ENCODE measurements at places on chromosomes 3 and 15.

- no peak for DNase-seq
Measured at GRCh38 chr3:53545310-53545995, 51.0 kb downstream of the CACNA1D start.

GRCh38 chr3:30913176-30913575 lies 18.7 kb upstream of the GADL1 start:
- DNase-seq = no peak

- no peak for DNase-seq
Measured at GRCh38 chr15:96320703-96321638, 9.5 kb upstream of the NR2F2 start.

- DNase-seq = no peak
Measured at GRCh38 chr15:62027916-62028315, 32.3 kb downstream of the VPS13C start.

GRCh38 chr3:59381282-59381681 lies 331.5 kb upstream of the CFAP20DC start:
- DNase-seq = no peak

DNA sequence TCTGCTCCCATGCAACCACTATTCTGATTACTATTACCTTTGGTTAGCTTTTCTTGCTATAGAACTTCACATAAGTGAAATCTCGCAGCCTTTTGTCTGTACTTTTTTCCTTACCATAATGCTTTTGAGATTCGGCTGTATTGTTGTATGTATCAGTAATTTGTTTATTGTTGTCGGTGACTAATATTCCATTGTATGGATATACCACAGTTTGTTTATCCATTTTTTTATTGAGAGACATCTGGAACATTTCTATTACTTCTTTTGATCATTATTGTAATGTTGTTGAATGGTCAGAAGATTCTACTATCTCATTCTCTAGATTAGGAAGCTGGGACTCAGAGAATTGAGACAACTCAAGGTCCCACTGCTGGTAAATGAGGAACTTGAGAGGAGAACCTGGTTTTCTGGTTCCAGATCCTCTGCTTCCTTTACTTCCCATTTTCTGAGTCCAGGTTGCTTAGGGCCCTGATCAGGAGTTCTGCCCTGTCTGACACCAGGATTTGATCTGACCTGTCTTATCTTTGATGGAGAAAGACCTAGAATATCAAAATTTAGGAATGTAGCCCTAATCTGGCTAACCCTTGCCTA lies 18.2 kb upstream of the SPTSSB start:
- DNase-seq = no peak

DNA sequence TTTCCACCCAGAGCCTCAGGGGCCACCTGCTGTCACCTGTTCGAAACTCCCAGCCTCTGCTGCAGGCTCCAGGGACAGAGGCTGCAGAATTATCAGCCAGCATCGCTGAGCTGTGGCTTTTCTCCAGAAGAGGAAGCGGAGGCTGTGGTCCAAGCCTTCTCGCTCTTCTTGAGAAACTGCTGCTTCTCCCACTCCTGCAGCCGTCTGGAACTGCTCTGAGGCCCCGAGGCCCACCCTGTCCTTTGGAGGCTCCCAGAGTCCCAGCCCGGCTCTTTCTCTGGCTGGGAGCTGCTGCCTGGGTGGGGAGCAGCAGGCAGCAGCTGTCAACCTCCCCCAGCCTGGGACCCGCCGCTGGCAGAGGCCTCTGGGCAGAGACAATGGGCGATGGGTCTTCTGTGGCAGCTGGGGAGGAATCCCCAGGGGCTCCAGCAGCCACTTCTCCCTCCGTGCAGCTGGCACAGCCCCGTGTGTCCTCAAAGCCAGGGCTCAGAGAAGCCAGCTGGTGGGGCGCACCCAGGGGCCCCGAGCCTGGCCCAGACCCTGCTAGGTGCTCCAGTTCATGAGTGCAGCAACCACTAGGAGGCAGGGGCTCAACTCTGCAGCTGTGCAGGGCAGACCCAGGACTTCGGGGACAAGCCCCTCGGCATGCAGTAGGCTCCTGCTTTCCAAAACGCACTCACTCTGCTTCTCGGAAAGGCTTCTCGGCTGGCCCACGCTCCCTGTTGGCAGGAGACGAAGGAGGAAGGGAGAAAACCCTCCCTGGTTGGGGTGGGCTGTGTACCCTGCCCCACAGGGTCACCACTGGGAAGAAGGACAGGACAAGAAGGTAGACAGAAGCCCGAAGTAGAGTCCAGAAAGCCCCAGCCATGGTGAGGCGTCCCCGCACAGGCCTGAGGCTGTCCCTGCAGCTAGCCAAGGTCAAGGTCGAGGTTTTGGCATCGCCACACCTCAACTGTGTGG lies 49.9 kb upstream of the FURIN start:
- no peak for DNase-seq

DNA sequence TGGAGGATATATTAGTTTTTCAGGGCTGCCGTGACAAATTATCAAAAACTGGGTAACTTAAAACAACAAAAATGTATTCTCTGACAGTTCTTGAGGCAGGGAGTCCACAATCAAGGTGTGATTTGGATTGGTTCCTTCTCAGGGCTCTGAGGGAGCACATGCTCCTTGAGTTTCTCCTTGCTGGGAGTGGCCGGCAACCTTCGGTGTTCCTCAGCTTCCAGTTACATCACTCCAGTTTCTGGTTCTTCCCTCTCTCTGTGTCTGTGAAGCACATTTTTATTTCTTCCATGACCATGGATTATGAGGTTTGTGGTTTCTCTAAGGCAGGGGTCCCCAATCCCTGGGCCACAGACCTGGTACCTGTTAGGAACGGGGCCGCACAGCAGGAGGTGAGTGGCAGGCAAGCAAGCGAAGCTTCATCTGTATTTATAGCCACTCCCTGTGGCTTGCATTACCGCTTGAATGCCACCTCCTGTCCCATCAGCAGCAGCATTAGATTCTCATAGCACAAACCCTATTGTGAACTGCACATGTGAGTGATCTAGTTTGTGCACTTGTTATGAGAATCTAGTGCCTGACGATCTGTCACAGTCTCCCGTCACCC lies 24.3 kb downstream of the LRRC28 start:
- DNase-seq = no peak

DNA sequence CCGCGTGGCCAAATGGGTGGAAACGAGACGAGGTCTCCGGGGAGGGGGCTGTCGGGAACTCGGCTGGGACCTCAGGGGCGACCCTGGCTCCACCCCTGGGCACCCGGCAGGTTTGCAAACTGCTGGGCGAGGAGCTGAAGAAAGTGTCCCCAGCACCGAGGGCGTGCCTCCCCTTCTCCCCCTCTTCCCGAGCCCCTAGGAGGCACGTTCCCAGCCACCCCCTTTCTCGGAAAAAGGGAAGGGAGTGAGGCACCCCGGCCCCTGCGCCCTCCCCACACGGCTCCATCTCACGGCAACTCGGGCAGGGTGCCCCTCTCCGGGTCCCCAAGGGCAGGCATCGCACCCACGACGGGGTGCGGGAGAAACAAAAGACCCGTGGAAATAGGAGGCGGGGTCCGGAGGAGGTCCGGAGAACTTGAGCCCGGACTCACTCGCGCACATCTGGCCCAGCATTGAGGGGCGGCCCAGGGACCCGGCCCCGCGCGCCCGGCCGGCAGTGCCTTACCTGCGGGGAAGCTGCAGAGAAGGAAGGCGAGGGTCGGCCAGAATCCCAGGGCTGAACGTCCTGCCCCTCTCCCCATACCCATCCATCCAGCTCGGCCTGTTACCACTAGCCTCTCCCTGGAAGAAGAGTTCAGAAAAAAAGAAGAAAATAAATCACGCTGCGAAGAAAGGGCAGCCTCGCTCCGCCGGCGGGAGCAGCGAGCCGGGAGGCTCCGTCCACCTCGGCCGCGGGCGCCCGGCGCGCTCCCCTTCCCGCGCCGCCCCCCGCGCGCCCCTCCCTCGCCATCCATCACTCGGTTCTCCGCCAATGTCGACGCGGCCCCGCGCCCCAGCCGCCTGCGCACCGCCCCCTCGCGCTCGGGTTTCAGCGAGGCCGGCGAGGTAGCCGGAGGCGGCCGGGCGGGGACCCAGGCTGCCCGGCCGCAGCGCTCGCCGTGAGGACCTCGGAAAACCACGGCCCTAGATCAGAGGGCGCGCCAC lies 16.3 kb downstream of the RGMA start:
- peak; percentile 61 for DNase-seq

DNA sequence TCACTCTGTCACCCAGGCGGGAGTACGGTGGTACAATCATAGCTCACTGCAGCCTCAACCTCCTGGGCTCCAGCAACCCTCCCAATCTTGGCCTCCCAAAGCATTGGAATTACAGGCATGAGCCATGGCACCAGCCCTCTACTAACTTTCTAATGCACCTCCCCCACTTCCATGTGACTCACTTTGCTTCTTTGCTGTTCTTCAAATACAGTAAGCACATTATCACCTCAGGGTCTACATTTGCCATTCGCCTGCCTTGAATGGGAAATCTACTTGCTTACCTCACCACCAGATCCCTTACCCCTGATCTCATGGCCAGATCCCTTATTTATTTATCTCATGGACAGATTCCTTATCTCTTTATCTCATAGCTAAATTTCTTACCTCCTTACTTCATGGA lies 235.3 kb downstream of the KCNMB2 start:
- DNase-seq = no peak

- no peak for DNase-seq
Measured at GRCh38 chr3:45387171-45387570, 1.2 kb upstream of the LARS2 start.

DNA sequence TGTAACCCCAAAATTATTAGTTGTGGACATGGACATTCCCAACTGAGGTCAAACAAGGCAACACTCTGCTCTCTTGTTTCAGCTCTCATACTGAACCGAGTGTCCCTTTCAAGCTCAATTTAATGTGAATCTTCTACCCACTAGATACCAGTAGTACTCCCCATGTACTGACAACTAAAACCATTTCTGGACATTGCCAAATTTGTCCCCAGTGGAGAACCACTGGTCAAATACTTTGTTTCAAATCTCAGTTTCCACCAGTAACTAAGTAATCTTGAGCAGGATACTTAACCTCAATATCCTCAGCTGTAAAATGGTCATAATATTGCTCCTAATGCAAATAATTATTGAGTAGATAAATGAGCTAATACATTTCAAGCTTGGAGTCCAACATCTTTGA lies 566.0 kb downstream of the ZIC1 start:
- no peak for DNase-seq

DNA sequence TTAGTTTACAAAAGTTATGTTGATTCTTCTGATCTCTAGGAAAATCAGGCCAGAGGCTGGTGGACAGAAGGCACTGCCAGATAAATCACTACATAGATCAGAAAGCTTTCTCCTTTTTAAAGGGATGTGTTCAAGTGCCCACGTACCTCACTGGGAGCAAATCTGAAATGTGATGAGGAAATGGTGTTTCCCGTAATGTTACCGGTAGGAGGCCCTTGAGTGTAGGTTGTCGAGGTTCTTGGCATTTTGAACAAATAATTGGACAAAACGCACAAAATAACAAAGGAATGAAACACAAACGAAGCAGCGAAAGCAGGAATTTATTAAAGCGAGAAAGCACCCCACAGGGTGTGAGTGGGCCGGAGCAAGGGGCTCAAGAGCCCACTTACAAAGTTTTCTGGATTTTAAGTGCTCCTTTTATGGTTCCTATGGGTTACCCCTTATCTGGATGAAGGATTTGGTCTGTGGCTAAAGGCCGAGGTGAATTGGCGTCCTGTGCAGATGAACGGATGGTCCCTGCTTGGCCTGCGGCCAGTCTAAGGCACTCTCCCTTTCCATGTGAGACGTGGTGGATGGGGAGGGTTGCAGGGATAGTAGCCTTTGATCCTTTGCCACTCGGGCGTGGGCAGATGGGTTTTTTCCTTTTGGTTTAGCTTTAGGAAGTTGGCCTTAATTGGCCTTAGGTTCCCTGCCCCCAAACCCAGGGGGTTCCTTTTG lies 1.0 kb downstream of the SNX1 start:
- no peak for DNase-seq

DNA sequence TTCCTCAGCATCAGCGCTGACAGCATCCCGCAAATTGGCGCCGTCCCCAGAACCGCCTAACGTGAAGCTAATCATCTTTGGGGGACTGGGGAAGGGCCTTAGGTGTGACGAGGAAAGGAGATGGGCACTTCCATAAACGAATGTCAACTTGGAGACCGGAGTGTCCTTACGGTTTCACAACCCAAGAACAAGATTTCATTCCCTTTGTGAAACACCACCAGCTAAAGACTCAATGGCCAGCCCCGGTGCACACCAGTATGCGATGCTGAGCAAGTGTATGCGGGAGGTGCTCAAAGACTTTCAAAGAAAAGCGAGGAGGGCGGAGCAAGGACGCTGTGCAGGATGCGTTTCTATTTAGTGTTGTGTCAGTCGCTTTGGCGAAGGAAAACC lies 759 bp upstream of the TTBK2 start:
- DNase-seq = peak; percentile 41

DNA sequence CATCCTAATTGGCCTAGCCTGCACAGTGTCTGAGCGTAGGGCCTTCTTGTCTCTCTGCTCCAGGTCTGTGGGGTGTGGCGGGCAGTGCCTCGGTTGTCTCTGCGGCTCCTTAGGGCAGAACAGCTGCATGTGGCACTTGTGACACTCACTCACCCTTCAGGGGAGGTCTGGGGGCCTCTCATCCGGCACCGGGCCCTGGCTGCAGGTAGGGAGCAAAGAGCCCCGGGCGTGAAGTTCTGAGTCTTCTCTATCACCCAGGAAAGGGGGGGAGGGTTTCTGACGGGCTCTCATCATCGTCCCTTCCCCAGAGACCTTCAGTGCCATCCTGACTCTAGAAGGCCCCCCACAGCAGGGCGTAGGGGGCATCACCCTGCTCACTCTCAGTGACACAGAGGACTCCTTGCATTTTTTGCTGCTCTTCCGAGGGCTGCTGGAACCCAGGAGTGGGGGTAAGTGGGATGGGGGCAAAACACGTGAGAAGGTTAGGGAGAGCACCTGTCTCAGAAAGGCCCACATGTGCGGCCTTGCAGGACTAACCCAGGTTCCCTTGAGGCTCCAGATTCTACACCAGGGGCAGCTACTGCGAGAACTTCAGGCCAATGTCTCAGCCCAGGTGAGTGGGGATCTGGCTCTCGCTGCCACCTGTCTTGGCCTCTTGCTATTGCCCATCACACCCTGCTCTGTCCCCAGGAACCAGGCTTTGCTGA lies 2.6 kb downstream of the CHRD start:
- no peak for DNase-seq

GRCh38 chr15:69734699-69735098 lies 282.1 kb downstream of the RPLP1 start:
- no peak for DNase-seq

DNA sequence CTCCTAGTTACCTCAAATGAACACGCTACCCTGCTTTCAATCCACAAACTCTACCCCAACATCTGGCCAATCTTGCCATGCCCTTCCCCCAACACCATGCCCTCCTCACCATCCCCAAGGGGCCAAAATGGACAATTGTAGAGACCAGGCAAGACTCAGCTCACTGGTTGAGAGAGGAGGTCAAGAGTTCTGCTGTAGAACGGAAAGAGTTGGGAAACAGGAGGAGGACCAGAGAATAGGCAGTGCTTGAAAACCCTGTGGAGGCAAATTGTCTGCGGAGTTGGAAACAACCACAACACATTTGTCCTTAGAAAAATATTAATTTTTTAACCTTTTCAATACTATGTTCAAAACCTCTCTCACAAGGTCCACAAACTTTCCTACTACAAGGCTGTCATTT lies 128.8 kb upstream of the BFSP2 start:
- no peak for DNase-seq
